ENCODE measurements at places on chromosomes 5 and 9.

- DNase-seq = no peak
These were observed 61.6 kb downstream of the IPPK start for GRCh38 chr9:92608241-92608908.

- DNase-seq = no peak
These were observed 91.8 kb downstream of the STX17 start for GRCh38 chr9:99998266-99998665.

DNA sequence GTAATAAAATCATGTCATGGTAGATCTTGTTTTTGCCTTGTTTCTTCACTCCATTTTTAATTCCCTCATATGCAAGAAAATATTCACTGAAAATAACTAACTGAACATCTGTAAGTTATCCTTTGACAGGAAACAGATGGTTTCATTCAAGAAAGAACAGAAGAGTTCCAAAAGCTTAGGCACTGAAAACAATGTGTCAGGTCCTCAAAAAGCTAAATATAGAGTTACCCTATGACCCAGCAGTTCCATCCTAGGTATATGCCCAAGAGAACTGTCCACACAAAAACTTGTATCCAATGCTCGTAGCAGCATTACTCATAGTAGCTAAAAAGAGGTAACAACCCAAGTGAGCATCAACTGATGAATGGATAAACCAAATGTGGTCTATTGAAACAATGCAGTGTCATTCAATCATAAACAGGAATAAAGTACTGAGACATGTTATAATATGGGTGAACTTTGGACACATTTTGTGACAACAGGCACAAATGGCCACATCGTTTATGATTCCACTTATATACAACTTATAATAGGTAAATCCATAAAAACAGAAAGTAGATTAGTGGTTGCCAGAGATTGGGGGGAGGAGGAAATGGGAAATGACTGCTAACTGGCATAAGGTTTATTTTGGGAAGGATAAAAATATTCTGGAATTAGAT lies 231.0 kb downstream of the FRMD3 start:
- DNase-seq = no peak

DNA sequence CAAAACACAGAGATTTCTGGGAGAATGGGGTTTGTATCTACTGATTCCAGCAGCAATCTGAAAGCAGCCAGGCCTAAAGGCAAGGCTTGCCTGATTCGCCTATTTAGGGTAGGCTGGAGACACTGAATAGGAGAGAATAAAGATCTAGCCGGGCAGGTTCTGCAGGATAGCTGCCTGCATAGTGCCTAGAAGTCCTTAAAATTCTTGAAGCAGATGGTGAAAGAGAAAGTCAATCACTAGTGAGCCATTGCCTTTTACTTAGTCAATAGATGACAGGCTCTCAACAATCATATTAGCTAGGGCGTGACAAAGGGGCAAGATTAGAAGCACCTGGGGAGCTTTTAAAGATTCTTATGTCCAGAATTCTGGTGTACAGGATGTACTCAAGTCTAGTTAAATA lies 522.7 kb downstream of the HTR1A start:
- no peak for DNase-seq

GRCh38 chr5:149432911-149433401 lies 53.9 kb upstream of the IL17B start:
- no peak for DNase-seq

DNA sequence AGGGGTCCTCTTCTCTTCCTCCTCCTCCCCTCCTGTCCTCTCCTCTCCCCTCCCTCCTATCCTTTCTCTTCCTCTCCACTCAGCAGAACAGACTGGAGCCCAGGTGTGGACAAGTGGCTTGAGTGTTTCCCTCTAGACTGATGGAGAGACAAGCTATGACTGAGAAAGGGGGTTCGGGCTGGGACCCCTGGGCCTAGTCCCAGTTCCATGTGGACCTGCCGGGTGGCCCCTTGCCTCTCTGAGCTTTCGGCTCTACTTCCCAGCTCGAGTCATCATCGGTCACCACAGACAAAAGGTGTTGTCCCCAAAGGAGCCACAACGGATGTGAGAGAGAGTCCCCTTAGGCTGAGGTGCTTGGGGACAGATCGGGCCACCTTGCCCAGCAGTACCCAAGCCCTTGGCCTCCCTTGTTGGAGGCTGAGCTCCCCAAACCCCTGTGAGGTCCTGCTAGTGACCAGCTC lies 3.4 kb upstream of the RXRA start:
- DNase-seq = no peak

DNA sequence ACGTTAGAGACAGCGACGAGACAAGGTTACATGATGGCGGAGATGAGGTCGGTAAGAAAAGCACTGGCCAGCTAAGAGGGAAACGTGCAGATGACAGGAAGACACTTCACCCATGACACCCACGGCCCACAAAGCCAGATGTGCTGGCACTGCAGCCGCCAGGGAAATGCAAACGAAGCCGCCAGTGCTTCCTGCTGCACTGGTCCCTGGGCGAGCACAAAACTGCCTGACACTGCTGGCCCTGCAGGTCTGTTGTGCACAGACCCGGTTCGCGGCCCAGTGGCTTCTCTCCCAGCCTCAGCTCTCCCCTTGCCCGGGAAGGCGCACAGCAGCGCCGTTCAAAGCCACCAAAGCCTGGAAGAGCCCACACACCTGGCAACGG lies 20.3 kb downstream of the QSOX2 start:
- peak; percentile 36 for DNase-seq

DNA sequence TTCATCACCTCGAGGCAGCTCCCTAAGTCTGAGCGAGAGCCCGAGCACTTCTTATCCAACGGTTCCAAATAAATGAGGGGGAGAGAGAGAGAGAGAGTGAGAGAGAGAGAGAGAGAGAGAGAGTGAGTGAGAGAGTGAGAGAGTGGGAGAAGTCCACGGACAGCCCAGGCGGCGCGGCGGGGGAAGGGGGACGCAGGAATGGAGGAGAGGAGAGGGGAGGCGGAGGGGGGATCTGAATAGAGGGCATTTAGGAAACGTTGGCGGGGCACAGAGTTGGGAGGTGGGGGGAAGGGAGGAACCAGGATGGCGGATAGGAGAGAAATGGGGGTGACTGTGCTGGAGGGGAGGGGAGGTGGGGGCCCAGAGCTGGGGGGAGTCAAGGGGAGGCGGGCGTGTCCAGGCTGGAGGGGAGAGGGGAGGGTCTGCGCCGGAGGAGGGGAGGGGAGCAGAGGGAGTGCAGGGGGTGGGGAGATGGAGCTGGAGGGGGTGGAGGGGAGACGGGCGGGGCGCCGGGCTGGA lies 398 bp upstream of the BASP1 start:
- no peak for DNase-seq

GRCh38 chr5:76213858-76214257 lies 130.7 kb downstream of the SV2C start:
- no peak for DNase-seq

DNA sequence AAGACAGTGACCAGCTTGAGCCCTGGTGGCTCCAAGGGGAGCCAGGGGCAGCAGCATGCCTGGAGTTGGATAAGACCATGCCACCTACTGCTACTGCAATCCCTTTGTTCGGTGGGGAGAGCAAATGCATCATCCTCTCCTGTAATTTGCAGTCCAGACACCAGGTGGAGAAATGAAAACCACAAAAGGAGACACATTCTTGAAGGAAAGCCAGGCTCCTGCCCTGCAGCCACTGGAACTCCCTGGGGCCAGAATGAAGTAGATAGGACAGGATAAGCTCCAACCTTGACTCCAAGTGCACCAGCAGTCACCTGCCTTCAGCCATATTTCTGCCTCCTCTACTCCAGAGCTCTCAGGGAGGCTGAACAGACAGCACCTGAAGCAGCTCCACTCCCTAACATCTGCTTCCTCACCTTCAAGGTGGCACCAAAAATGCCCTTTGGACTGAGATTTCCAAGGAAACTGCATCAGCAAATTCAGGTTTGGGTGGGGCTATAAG lies 65.1 kb upstream of the IQGAP2 start:
- peak; percentile 25 for DNase-seq

DNA sequence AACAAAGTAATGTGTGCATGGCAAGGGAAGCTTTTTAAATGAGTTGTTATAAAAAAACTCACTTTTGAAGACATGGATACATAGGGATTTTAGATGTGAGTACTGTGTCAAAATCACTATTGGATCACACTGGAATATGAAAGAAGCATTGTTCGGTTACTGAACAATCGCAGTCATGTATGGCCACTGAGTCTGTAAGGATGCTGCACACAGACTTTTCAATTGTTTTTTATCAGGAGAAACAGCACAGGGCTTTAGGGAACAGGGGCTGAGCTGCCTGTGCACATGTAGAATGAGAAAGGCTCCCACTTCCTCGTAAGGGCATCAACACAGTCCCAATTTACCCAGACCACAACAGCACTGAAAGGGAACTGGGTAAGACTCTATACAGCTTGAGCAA lies 1333.9 kb upstream of the DMAC1 start:
- DNase-seq = no peak

GRCh38 chr9:129323376-129323998 lies 145.4 kb upstream of the IER5L start:
- no peak for DNase-seq

All from effector CD4-positive, alpha-beta T cell (primary cell).